ENCODE measurements at places on chromosomes 16 and 17.
A peak's percentile ranks its signal among the peaks of the same experiment; 100 is the strongest.

GRCh38 chr17:57892820-57893595 lies 43.2 kb upstream of the MRPS23 start:
- no peak for DNase-seq

DNA sequence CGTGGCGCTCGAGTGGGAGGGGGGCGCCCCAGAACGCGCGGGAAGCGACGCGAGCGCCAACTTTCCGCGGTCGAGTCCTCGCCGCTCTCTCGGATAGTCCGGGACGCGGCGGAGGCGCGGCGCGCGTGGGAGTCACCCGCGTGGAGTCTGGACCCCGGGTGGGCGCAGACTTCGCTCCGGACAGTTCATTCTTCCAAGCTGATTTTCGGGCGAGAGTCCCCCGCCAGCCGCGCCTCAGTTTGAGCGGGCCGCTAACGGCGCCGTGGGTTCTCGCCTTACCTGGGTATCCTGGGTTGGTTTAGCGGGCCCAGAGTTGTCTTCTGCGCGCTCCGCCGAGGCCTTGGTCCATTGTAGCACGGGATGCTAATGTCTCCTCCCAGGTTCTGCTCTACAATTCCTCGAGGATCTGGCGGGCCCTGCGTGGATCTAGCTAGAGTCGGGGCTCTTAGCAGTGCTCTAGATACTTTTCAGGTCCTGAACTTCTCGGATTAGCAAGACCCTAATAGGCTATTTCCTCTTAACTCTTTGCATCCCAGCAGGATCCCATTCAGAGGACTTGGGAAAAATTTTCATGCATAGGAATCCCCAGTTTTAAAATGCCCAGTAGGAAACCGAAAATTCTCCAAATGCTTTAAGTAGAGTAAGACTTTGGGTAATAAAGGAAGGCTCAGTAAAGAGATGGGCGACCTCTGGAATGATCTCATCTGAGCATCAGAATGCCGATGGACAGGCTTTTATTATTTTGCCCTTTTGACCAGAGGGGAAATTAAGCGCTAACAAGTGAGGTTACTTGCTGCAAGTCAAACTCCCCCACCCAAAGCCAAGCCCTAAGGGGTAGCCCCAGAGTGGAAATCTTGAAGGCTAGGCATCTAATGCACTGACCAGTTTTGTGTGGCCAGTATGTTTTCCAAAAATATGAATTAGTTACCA lies 537 bp upstream of the GJC1 start:
- DNase-seq: peak; percentile 44

- DNase-seq: no peak
Measured at GRCh38 chr17:54944796-54945195, 23.7 kb downstream of the COX11 start.

DNA sequence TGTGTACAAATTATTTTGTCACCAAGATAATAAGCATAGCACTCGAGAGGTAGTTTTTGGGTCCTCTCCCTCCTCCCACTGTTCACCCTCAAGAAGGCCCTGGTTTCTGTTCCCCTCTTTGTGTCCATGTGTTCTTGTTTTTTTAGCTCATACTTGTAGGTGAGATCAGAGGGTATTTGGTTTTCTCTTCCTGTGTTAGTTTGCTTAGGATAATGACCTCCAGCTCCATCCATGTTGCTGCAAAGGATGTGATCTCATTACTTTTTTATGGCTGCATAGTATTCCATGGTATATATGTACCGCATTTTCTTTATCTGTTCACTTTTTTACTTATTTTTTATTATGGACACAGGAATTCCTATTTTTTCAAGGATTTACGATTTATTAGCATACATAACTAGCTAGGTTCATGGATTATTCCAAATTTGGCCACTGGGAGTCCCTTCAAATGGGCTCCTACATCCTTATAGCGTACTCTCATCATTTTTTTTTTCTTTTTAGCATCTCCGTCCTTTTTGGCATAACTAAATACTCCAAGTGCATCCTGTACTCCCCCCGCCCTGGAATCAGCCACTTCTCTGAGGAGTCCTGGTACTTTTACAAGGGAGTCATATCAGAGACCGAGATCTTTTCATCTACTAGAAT lies 7.3 kb downstream of the TADA2A start:
- DNase-seq: no peak

GRCh38 chr16:15640966-15641365 lies 2.0 kb downstream of the MARF1 start:
- DNase-seq: peak; percentile 22

DNA sequence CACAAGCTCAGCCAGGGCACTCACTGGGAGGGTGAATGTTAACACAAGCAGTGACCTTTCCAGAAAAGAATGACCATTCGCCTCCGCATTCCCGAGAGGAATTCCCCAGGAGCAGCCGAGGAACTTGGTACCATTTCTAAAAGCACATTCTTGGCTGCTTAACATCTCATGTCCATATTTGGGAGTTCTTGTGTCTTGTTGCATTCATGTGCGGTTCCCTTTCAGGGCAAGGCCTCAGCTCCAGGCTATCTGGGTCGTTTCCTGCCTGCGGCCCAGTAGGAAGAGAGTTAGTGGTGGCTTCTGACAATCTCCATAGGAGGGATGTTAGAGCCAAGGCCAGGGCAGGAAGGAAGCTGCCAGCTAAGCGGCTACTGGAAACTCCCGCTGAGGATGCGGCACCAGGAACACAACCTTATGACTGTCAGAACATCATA lies 27.8 kb upstream of the MEAK7 start:
- no peak for DNase-seq

DNA sequence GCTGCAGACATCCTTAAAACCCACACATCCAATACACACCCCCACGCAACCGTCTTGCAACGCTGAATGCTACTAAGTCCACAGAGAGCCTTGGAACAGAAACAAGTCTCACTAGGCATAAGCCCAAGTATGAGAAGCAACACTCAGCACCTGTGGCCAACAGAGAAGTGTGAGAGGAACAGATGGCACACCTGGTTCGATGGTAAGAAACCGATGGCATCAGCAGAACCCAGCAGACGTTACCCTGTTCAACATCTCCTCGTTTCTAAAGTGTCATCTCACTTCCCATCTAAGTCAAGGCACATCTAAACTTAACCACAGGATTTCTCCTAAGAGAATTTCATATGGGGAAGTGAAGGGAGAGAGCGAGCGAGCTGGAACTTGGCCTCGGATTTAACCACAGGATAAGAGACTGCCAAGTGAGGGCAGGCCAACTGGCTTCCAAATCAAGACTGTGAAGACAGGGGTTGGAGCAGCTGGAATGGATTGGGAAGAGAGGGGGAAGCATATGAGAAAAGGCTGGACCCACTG lies 41.0 kb downstream of the NXPH3 start:
- DNase-seq: no peak

DNA sequence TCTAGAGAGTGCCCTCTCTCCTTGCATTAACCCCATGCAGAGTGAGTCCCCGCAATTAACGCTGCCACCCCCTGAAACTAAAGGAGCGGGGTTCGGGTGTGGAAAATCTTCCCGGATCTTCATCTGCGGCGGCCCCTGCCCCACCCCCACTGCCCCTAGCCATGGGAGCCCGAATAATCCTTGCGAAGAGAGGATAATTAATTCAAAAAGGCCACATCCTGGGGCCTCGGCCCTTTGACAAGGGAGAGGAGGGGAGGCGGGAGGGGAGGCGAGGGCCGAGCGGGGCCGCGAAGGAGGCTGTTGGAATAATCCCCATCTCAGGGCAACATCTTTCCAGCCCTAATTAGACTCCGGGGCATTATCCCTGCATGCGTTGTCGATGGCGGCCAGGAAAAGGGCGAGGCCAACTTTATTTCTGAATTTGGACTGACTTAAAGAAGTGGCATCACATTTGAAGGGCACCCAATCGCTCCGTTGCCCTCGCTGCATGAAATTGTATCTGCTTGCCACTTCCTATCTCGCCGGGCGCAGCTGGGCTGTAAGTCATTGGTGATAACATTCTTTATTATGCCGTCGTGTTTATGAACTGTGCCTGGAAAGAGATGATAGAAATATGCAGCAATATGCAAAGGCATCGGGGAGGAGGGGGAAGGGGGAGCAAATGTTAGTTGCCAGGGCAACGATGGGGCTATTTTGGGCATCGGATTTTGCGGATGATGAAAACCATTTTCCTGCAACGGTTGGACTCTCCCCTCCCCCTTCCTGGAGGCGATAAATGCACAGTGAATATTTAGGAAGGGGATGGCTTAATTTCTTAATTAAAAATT lies 387.1 kb upstream of the TNRC6C start:
- DNase-seq: no peak

GRCh38 chr16:49022351-49022963 lies 259.2 kb downstream of the CBLN1 start:
- no peak for DNase-seq

GRCh38 chr17:17638467-17638866 lies 42.8 kb upstream of the RAI1 start:
- DNase-seq: no peak

GRCh38 chr17:14332331-14332730 lies 31.4 kb downstream of the HS3ST3B1 start:
- no peak for DNase-seq

GRCh38 chr16:89536886-89537548 lies 23.5 kb upstream of the RPL13 start:
- DNase-seq: no peak

GRCh38 chr17:2580151-2580550 lies 13.3 kb upstream of the PAFAH1B1 start:
- no peak for DNase-seq

DNA sequence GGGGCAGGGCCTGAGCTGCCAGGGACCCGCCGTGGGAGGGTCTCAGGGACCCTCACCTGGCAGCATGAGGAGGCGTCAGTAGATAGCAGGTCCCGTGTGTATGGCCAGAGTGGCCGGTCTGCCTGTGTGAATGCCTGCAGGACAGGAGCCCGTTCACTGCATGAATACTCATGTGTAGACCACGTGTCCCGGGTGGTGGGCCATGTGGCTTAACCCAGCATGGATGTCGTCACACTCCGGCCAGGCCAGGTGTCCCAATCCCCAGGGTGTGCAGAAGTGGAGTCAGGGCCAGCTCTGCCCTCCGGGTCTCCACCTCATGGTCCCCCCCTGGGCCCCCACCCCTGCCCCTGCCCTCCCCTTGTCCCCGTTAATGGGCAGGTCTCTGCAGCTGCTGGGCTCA lies 53.7 kb downstream of the BAHCC1 start:
- no peak for DNase-seq

- no peak for DNase-seq
Measured at GRCh38 chr16:5072334-5073278, 963 bp downstream of the ALG1 start.

DNA sequence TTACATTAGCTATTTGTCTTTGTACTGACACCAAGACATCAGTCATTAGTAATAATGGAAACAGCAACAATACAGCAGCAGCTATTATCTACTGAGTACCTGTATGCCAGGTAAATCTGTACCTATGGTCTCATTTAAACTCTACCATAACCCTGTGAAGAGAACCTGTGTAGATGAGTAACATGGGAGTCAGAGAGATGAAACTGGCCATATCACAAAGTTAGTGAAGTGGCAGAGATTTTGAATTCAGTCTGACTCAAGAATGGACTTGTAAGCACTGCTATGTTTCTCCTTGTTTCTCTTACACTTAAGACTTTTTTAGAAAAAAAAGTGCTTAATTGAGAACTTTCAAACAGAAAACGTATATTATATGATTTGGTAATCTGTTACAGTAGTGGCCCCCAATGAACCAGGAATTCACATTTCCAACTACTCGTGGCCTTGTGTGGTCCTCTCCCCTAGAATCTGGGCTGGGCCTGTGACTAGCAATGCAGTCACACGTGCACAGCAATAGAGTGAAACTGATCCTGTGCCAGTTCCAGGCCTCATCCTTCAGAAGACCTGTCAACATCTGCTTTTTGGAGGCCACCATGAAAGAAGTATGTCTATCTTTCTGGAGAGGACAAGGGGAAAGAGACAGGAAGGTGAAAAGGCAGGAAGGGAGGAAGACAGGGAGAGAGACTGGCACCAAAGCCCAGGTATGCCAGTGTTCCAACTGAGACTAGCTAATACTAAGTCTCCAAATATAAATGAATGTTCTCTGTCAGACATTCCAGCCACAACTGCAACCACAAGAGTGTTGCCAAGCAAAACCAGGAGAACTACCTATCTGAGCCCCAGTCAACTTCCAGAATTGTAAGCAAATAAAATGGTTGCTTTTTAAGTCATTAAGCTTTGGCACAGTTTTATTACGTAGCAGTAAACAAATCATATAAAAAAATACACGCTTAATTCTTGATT lies 12.0 kb downstream of the CRLF3 start:
- DNase-seq: no peak

- DNase-seq: no peak
Measured at GRCh38 chr16:19963301-19963700, 78.7 kb upstream of the GPRC5B start.

All from stimulated activated CD8-positive, alpha-beta memory T cell treated with anti-CD3 and anti-CD28 coated beads, Interleukin-4, amount 100 ng/mL, for 48 hours (primary cell).